ENCODE measurements at places on chromosomes 2 and 18. TPM values are rescaled to one million over a fixed set of nuclear protein-coding genes. Genes with fewer than 3 reads are reported as not detected.

GRCh38 chr2:157427003-157427921 lies 16.6 kb downstream of the CYTIP start:
- peak; percentile 54 for ATAC-seq

DNA sequence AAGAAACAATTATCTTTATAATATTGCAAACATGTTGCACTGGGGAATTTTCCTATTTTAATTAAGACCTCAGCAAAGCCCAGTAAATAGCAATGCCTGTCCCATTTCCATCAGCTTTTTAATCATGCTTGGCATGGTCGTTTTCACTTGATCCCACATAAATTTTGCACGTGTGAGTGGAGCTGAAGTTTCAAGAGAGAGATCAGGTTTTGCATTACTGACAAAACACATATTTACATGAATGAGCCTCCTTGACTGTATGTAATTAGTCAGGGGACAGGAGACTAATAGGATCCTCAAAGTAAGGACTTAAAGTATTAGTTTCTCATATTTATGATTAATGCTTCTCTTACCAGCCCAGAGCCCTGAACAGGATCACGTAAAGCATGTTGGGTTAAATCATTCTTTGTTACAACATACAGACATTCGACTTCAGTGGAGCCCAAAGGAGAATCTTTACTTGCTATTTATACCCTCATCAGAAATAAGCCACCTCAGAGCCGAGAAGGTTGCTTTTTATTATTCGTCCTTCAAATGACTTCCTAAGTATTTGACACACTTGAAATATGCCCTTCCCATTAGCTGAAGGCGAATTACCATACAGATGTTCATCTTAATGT lies 711.3 kb downstream of the GALR1 start:
- ATAC-seq = no peak

Gene NTSR2
- total RNA-seq = not detected

DNA sequence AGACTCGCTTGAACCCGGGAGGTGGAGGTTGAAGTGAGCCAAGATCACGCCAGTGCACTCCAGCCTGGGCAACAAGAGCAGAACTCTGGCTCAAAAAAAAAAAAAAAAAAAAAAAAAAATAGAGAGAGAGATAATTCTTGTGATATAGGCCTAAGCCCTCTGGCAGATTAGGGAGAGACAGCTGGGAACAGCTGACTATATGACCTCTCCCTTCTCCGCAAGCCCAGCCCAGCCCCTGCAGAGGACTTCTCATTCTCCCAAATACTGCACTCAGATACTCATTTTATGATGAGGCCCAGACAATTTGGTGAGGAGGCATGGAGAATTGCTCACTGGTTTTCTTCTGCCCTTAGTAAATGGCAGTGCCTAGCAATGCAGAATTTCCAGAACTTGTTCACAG lies 262.0 kb downstream of the HAUS1 start:
- no peak for ATAC-seq

Gene RIT2
- not detected for total RNA-seq

DNA sequence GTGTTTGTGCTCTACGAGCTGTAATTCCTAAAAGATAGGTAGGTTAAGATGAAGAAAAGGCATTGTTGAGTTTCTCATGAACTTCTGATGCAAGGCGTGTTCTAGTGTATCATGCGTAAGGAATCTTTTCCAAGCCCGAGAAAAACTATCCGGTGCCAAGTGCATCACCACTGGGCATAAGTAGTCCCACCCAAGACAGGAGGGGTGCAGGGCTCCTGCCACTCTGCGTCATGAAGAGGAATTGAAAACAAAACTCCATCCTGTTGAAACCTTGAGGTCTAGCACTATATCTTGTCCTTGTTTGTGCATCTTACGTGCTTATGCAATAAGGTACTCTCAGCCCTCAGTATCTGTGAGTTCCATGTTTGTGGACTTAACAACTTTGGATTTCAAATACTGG lies 45.7 kb downstream of the RAB31 start:
- ATAC-seq = no peak

DNA sequence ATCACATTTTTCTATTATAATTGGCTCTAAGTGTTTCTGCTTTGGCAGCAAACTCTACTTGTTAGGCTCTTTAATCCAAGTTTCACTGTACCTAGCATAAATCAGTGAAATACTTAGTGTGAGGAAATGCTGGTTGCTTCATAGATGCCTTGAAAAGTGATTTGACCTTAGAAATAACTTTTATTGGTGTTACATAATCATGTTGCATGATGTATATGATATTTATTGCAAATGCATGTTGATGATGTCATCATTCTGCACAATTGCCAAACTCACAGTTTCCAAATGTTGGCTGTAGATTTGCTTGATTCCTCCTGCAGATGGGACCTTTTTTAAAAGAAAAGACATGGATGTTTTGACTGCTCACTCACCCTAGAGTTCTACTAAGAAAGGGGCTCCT lies 137.6 kb upstream of the BCL2L11 start:
- no peak for ATAC-seq

Gene PLB1
- total RNA-seq = 0.90 TPM

GRCh38 chr2:218671654-218672566 lies at the start of the genes RNF25 and STK36:
Gene RNF25, minus strand, starts transcription at chr2:218672002. Its CDS starts 32 bp downstream, at chr2:218671970.
Gene STK36, plus strand, starts transcription at chr2:218672086. Its CDS starts 744 bp downstream, at chr2:218672830.
- ATAC-seq = peak; percentile 96

Gene ACVR1C
- 2.8 TPM for total RNA-seq

GRCh38 chr2:215493376-215493775 lies 57.5 kb upstream of the FN1 start:
- ATAC-seq = no peak

Gene LRRC30
- not detected for total RNA-seq

GRCh38 chr2:147531269-147531668 lies 313.6 kb upstream of the ACVR2A start:
- no peak for ATAC-seq

Gene MSTN
- total RNA-seq = 0.19 TPM

GRCh38 chr2:16088802-16089112 lies 148.4 kb downstream of the MYCN start:
- ATAC-seq = no peak

- ATAC-seq = no peak
Measured at GRCh38 chr2:8021921-8022320, 659.9 kb upstream of the ID2 start.

- peak; percentile 66 for ATAC-seq
Measured at GRCh38 chr2:236871500-236872001, 214.1 kb upstream of the COPS8 start.

Gene EMX1
- not detected for total RNA-seq

GRCh38 chr2:163474889-163475288 lies 260.9 kb downstream of the FIGN start:
- no peak for ATAC-seq

DNA sequence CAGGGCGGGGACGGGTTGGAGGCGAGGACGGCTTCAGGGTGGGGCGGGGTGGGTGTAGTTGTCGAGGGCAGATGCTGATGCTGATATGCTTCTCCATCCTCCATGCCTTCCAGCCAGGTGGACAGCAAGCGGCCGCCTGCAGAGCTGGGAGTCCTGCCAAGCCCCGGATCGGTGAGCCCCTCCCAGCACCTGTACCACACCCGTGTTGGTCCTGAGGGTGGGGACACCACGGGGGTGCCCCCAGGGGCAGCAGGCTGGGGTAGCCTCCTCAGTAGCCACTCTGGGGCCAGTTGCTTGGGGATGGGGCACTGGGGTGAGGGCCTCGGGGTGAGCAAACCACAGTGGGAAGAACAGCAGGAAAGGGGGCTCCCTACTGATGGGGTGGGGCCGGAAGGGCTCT lies 2.6 kb downstream of the ANO7 start:
- no peak for ATAC-seq

DNA sequence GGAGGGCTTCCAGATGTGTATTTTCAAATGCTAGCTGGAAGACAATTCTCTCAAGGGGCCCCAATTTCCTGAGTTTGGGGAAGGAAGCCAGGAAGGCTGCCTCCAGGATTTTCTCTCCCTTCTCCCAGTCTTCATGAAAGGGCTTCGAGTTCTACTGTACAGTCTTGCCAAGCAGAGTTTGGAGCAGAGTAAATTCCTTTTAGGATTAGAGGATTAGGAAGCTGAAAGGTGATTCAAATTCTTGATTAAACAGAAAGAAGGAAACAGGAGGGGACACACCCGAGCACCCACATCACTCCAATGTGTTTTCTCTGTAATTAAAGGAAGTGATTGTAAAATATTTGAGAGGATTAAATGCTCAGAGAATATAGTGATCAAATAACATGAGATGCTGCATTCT lies 217.8 kb downstream of the SETBP1 start:
- no peak for ATAC-seq

Gene RAB12
- 10.2 TPM for total RNA-seq

- no peak for ATAC-seq
Measured at GRCh38 chr2:134773759-134774742, 55.3 kb upstream of the TMEM163 start.

- ATAC-seq = no peak
Measured at GRCh38 chr2:68134120-68134519, 23.6 kb upstream of the PNO1 start.

Gene KIAA1328
- total RNA-seq = 8.9 TPM

DNA sequence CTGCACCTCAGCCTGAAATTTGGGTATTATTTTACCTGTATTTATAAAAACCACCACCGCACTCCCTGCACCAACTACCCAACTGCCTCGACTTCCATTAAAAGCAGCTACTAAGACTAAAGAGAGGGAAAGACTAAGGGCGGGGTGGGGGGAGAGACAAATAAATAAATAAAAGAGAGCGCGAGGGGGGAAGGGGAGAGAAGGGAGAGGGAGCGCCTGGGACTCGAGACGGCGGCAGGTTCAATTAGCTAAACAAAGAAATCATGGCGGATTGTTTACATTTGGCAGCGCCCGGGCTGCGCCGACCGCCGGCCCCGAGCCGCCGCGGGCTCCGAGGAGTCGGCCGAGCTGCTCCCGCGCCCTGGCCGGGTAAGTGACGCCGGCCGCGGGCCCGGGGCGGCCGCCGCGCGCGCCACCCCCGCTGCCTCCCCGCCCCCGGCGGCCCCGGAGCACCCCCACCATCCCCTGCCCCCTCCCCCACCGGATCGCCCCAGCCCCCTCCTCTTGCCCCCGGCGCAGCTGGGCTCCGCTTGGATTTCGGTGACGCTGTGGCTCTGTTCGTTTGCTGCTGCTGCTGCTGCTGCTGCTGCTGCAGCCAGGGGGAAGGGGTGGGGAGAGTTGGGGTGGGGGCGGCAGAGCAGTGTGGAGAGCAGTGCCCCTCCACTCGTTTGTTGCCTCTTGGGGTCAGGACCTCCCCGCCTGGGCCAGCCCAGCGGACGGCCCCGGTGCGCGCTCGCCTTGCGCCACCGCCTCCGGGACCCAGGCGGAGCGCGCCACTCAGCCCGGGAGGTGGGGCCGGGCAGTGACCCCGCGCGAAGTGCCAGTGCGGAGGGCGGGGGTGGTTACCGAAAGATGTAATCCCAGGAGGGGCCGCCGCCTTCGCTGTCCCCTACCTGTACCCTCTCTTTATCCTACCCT lies 187.2 kb upstream of the FANCL start:
- no peak for ATAC-seq

- ATAC-seq = no peak
Measured at GRCh38 chr18:5197461-5197860, 404 bp upstream of the AKAIN1 start.

- peak; percentile 45 for ATAC-seq
Measured at GRCh38 chr18:21112140-21112473, 494 bp upstream of the ROCK1 start.

Gene LBX2
- total RNA-seq = 0.39 TPM

GRCh38 chr2:174395284-174395968 lies at the start of gene SCRN3:
Gene SCRN3, plus strand, starts transcription at chr2:174395730. Its CDS starts 2,554 bp downstream, at chr2:174398284.
- ATAC-seq = peak; percentile 96

DNA sequence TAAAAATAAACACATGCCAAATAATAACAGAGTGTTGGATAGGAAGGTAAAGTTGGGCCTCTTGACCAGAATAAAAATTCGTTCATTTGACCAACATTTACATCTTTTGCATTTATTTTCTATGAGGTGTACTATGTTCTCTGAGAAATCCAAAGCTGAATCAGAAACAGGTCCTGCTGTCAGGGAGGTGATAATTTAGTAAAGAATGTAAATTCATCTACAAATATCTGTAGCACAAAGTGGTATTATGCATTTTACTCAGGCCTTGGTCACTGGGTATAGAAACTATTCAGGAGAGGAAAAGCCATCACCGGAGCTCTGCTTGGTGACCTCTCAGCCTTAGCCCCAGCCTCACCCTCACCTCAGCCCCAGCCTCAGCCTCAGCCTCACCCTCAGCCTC lies 208.9 kb downstream of the SPP2 start:
- ATAC-seq = no peak

Gene PMAIP1
- total RNA-seq = 62.7 TPM

Gene PXDN
- not detected for total RNA-seq

Gene RBMS1
- 62.1 TPM for total RNA-seq

DNA sequence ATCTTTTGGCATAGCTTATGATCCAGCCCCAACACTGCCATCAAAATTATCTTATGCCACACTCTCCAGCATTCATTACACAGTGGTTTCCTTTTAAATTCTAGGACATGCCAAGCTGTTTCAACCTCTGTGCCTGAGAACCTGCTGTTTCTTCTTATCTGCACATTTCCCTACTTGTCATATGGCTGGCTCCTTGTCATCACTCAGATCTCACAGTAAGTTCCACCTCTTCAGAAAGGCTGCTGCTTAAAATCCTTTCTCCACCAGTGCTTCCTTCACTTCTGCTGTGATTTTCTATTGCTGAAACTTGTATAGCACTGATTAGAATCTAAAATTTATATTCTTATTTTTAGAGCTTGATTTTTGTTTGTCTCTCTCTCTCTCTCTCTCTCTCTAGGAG lies 43.4 kb downstream of the MC4R start:
- no peak for ATAC-seq

- no peak for ATAC-seq
Measured at GRCh38 chr2:56687169-56687568, 503.4 kb downstream of the CCDC85A start.

GRCh38 chr2:7348761-7349160 lies 431.5 kb downstream of the RNF144A start:
- ATAC-seq = no peak

DNA sequence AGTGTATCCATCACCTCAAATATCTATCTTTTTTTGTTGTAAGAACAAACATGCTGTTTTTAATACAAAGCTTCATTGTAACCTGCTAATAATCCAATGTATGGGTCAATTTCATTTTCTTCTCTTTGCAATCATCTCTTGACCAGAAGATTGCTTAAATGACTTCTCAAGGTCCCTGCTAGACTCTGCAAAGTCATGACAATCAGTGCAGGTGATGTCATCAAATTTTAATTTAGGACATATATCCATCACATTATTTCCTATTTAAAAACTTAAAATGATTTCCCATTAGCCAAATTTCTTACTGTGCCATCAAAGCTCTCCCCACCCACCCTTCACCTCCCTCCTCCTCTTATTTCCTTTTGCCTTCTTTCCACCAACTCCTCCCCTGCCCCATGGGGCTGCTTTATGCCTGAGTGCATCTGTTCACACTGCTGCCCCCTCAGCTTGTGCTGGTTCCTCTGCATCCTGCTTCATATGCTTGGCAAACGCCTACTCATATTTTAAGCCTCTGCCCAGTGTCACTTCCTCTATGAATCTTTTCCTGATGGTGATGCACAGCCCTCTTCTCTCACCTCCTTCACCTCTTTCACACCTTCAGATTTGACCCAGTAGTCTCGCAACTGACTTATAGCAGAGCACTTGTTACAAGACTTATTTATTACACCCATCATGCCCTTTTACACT lies 20.3 kb downstream of the PLEK start:
- peak; percentile 69 for ATAC-seq

GRCh38 chr2:149884871-149885270 lies 297.3 kb upstream of the MMADHC start:
- ATAC-seq = no peak
